Cortex of kidney (tissue), 1 donor: ENCODE measurements at places on chromosomes 2 and 18.

GRCh38 chr2:241317391-241317790 is 1.7 kb downstream of the SEPTIN2 start:
- no peak for DNase-seq

GRCh38 chr2:64876137-64876647 is 113.0 kb upstream of the SLC1A4 start:
- DNase-seq, result no peak

DNA sequence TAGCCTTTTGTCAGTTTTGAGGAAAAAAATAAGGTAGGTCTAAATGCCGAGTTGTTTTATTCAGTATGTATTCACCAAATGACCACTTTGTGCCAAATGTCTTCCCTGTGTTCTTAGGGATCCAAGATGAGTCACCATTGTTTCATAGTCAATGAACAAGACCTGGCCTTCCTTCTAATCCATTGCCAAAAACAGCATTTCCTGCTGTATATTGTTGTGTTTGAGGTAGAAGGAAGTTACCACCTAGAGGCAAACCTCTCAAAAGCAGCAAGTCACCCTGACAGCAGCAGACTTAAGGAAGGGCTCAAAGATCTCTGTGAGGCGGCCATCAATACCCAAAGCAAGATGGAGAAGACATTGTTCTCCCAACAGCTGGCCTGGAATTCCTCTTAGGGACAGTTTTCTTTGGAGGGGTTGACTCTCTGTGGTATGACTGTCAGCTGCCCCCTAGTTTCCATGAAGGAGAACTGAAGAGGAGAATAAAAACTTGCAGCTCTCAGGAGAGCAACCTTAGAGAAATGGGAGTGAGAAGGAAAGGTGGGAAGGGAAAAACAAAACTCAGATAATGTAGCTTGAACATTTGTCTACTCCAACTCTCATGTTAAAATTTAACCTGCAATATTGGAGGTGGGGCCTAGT is 328.3 kb downstream of the LRATD1 start:
- DNase-seq, result no peak

DNA sequence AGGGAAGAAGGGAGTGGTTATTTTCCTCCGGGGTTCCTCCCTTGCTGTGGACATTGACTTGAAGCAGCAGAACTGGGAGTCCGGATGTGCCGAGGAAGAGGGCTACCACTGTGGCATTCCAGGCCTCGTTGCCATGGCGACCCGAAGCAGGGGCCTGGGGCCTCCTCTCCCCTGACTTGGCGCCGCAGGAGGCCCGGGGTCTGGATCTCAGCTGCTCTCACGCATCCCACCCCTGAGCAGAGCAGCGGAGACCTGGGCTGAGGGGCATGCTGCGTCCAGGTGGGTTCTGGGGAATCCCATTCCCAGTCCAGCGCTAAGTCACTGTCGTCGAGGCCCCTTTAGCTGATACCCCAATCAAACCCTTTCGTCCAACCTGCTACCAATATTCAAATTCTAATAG is 100.2 kb downstream of the BCL11A start:
- DNase-seq, result no peak

- DNase-seq, result no peak
Observed at GRCh38 chr18:3481696-3482210, 31.8 kb downstream of the TGIF1 start.

DNA sequence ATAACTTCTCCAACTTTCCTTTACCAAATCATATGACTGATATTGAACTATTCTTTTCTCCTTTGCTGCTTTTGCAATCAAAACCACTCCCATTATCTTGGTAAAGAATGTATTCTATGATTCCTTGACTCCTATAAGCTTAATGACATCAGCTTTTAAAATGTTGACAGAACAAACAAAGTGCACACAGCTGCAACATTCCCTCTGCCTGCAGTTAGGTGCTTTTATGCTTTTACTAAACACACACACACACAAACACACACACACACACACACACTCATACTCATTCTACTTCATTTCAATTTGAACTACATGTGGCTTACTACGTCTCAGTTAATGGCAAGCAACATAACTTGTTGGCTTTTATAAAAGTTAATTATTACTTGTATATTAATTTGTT is 946.6 kb downstream of the DPP10 start:
- no peak for DNase-seq

DNA sequence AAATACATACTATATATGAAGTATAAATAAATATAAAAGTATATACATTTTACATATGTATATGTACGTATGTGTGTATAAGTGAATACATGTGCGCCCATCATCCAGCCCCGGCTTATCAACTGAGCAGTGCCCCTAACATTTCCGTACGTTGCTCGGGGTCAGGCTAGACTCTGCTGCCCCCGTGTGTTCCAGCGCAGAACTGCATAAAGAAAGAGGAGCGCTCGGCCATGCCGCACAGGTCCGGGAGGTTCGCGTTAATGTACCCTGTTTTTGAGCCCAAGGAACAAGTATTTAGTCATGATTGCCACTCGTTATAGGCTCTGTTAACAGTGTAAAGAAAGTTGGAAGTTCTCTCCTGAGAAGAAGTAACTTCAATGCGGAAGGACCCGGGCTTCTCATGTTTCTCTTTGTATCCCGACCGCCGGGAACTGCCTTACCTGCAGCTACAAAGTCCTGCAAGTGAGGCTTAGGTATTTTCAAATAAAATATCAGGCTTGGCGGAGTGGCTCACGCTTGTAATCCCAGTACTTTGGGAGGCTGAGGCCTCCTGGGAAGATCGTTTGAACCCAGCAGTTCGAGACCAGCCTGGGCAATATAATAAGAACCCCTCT is 55.7 kb downstream of the CD8B2 start:
- DNase-seq, result no peak

DNA sequence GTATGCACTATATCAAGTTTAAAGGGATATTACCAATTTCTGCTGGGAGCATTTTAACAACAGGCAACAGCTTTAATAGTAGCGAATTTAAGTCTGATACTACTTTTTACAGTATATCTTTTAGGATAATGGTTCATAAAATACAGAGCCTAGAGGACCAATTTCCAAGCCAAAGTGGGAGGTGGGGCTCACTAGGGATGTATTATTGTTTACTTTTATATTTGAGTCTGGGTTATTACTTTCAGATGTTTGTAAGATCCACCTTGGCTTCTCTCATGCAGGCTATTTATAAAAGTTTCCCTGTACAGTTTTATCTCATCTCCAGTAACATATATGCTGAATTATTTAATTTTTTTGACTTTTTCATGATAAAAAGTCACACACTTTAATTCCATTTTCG is 242.0 kb downstream of the CMPK2 start:
- no peak for DNase-seq
